Uterus (tissue), 4 donors: ENCODE measurements at places on chromosomes 16 and 17. TPM values are rescaled to one million over a fixed set of nuclear protein-coding genes. Genes with fewer than 3 reads are reported as not detected.

- DNase-seq, result no peak
These were observed 16.7 kb downstream of the CCDC40 start for GRCh38 chr17:80053102-80053501.

Gene OR2C1
- total RNA-seq, result not detected

DNA sequence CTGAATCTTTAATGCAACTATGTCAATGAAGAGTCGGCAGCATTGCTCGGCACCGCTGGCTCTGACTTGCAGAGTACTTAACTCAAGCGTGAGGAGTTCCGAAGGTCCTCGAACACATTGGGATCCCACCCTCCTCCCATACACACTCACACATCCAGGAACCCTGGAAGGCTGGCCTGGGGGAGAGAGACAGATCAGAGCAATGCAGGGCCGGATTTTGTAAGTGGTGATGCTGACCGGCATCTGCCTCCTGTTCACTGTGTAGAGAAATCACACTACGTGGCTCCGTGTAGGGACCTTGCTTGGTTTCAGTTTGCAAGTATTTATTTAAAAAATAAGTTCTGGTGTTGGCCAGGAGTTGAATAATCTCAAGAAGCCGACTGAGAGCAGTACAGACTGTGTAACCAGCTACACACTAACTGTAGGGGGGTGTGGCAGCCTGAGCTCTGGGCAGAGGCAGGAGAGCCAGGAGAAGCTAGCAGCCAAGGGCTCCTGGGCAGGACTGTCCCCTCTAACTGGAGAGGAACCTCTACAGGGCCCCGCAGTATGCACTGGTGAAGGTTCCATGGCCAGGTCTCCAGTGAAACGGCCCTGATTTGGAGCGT lies 190.2 kb upstream of the TNRC6C start:
- no peak for DNase-seq

Gene TUBG2
- total RNA-seq, result 9.7 TPM
